Caco-2 (cell line): ENCODE measurements at places on chromosomes 6 and 20. TPM values are rescaled to one million over a fixed set of nuclear protein-coding genes. Genes with fewer than 3 reads are reported as not detected.

DNA sequence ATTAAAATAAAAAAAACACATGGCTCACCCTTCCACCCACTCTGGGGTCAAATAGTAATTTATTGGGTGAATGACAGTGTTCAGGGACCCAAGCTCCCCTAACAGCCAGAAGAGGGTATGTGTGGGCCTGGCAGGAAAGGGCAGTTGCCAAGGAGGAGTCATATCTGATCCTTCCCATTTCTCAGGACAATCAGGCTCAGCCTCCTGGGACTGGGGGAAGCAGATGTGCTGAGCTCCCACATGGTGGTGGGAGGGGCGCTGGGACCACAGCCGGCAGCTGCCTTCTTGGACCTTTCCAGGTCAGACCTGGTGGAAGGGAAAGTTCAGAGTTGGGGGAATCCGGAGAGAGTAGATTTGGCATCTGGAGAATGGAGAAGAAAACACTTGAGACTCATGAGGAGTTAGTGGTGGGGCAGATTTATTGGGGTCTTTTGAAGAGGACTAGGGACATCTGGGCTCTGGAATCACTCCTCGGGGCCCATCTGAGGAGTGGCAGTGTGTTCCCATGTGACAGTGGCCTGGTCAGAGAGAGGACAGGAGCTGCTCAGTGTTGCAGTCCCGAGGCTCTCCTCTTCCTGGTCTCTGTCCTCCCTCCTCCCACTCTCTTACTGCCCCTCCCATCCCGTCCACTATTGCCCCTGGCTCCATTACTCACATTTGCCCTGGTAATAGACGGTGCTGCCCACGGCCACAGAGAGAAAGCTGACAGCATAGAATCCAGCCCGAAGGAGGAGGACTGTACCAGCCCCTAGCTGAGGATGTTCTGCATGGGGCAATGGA lies 3.0 kb downstream of the LST1 start:
- DNase-seq: no peak

DNA sequence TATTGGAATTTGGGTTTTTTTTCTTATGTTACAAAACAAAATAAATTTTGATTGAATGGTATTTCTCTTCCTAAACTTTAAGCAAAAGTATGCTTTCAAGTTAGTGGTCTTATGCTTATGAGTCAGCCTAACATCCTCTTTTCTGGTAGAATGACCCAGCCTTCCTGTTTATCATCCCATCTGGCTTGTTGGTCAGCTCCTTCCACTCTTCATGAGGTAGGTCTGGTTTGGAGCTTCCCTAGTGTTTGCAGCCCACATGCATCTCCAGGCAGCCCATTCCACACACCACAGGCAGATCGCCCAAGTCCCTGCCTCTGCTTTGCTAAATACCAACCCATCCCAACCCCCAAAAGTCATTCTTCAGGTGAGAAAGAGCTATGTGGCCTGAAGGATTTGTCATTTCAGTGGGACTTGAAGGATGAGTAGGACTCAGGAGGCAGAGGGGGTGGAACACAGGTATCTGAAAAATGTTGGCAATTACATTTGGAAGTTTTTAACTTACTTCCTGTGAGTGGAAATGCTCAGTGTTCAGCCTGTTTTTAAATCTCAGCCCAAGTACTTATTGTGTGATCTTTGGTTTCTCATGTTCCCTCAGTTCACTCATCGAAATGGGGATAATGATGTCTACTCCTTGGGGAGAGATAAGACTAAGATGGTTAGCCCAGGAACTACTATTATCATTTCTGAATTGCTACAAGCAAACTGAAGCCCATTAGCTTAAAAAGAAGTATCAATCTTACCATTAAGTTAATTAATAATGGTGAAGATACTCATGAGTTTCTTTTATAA lies 294.0 kb downstream of the ADGB start:
- no peak for DNase-seq

GRCh38 chr6:75363304-75363703 lies 78.7 kb upstream of the TMEM30A start:
- no peak for DNase-seq

GRCh38 chr6:18561037-18561750 lies 174.0 kb downstream of the RNF144B start:
- DNase-seq: no peak

DNA sequence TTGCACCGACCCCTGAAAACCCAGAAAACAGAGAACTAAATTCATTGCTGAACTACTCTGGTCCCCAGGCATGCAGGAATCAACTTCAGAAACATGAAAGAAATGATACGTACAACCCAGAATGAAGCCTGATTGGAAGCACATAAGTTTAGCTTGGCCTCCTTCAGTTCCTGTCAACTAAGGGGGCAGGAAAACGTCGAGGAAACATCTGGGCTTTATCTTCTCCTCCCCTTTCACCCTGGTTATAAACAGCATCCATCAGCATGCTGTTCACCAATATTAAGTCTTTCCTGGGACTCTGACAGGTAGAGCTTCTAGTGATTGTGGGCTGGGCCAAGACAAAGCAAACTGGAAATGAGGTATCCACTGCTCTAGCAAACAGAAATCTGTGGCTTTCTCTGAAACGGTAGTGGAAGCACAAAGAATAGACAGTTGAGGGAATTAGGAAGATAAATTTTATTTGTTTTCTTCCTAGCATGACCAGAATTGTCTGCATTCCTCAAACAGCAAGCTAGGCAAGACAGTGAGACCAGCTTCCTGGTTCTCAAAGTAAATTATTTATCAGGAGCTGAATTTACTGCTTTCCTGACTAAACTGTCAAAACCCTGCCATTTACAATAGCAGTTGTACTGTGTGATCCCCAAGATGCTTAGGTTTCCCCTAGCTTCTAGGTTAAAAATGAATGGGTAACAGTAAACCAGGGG lies 134.4 kb downstream of the PTPRT start:
- no peak for DNase-seq

DNA sequence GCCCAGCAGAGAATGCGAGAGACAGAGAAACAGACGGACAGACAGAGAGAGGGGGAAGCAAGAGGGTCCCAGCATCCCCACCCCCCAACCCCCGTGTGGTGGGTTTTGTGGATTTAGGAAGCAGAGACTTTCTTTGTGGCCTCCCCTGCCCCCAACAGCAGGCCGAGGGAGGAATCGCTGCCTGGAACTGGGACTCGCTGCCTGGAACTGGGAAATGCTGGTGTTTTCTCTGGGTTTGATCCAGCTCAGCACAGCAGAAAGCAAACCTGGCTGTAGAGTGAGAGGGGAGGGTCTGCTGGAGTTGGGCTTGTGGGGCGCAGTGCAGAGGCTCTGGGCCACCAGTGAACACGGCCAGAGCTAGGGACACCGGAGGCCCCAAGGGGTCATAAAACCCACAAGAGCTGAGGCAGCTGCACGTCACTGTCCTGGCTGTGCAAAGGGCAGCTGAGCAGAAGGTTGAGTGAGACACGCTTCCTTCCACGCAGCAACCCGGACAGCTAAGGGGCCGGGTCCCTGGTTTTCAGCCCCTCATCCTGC lies 181.8 kb downstream of the TAF4 start:
- no peak for DNase-seq

- no peak for DNase-seq
These were observed 364.3 kb upstream of the HS3ST5 start for GRCh38 chr6:114707081-114707620.

DNA sequence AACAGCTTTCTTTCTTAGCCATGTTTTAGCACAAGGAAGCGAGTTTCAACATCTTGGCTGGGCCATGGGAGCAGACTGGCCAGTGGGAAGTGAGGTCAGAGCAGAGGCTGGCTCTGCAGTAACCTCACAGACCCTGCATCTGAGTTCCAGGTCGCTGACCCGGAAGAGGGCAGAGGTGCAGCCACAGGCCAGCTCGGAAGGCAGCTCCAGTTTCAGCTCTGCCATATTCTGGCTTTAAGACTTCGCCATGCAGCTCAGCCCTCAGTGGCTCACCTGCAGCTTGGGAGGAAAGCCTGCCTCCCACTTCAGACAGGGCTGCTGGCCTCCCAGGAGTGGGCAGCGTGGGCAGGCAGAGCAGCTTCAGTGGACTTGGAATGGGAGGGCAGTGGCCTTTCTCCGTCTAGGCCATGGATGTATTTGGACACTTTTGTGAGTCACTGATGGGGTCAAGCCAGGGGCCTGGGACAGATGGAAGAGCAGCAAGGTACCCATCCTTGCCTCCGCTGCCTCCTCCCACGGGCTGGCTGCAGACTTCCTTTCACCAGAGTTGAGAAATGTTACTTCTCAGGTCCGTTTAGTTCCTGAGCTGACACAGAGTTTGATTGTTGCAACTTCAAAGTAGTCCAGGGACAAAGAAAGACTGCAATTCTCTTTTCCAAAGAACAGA lies 18.5 kb downstream of the CST8 start:
- no peak for DNase-seq

DNA sequence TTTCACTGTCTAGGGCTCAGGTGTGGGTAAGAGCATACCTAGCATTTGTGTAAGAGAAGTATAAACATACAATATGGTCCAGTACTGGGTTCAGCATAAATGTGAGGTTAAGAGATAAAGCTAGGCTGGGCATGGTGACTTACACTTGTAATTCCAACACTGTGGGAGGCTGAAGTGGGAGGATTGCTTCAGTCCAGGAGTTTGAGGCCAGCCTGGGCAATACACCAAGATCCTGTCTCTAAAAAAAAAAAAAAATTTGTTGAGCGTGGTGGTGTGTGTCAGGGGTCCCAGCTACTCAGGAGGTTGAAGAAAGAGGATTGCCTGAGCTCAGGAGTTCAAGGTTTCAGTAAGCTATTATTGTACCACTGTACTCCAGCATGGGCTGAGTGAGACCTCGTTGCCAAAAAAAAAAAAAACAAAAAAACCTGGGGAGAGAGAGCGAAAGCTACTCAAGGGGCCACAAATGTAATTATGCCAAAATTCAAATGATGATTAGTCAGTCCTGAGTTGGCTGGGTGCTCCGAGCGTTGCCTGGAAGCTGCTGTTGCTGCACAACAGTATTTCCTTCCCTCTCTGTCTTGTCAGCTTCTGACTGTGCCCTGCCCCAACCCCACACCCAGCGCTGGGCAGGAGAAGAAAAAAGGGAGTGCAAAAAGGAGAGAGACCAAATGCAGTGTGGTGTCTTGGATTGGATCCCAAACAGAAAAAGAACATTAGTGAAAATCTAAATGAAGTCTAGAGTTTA lies 24.0 kb downstream of the CMTR1 start:
- no peak for DNase-seq

- DNase-seq: no peak
These were observed 28.0 kb downstream of the KIF6 start for GRCh38 chr6:39696986-39697788.

GRCh38 chr20:9093218-9093957 lies 24.5 kb downstream of the PLCB4 start:
- no peak for DNase-seq

DNA sequence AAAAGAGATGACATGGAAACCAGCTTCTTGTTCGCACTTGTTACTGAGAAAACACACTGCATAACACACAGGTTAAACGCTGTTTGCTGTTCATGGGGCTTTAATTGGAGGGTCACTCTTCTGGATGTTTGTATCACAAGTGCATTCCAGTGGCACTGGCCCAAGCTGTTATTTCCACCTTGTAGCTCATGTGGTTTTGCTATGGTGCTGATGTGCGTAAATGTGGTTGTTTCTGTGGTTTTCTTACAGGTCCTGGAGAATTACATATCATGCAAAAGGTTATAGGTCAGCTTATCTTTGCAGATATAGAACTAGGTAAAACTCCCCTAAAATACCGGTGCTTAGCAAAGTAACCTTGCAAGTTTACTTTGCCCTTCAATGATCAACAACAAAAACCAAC lies 89.3 kb upstream of the AHI1 start:
- DNase-seq: no peak

- DNase-seq: no peak
These were observed 265.5 kb upstream of the EXOC2 start for GRCh38 chr6:958488-958887.

- peak; percentile 70 for DNase-seq
These were observed 258.7 kb downstream of the LRFN2 start for GRCh38 chr6:40328386-40328985.

GRCh38 chr6:85569323-85569722 lies 24.3 kb downstream of the SNX14 start:
- DNase-seq: no peak

- peak; percentile 93 for DNase-seq
These were observed 13.9 kb upstream of the TNFRSF6B start for GRCh38 chr20:63682384-63683139.

DNA sequence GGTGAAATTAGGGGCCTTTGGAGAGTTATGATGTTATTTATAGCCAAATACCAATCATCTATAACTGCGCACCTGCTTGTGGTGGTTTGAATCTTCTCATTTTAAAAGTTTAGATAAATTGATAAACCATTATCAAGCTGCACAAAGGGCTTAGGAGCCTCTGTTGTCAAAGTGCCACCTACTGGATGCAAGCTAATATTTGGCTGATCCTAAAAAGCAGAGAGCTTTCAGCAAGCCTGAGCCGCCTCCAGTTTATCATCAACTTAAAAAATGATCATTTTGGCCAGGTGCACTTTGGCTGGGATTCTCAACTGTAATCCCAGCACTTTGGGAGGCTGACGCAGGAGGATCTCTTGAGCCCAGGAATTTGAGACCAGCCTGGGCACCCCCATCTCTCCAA lies 58.5 kb upstream of the ATXN1 start:
- DNase-seq: no peak

DNA sequence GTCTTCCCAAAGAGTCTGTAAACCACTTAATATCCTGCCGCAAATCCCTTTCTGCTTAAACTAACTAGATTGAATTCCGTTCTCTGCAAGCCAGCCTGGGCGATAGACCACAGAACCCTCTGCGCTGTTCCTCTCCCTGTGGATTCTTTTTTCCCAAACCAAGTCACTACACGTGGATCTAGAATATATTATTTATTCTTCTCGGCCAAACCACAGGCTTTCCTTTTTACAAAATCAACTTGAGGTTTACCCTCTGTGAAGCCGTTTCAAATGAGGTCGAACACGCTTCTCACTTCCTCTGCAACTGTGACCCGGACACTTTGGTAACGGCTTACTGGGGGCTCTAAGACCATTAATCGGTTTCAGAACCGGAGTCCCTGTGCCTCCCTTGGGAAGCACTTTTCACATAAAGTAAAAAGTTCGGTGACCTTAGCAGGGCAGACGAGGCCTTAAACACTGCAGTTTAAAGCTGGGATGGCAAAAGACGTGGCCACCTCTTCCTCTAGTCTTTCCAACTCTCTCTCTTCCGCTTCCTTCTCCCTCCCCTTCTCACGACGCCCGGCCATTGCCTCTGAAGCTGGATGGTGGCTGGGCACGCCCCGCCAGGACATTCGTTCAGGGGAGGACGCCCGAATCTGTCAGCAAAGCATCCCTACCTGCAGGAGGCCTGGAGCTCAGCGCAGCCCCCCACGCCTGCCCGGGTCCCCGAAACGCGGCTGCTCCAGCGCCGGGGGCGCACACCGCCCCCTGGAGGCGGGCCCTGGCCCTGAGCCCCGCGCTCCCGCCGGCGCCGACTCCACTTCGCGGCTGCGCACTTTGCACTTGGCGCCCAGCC lies 55.0 kb upstream of the FOXC1 start:
- DNase-seq: no peak

GRCh38 chr6:3297909-3298308 lies 39.2 kb downstream of the PSMG4 start:
- no peak for DNase-seq

GRCh38 chr20:32155017-32155981 lies 45.8 kb downstream of the TM9SF4 start:
- DNase-seq: peak; percentile 84

EEF1E1 gene
- total RNA-seq: 60.3 TPM in 2 replicates

CALHM6 gene
- not detected in 2 replicates for total RNA-seq

SCGN gene
- 7.7 and 11.7 TPM in 2 replicates for total RNA-seq

ADGRF1 gene
- total RNA-seq: 0.16 and 0.52 TPM in 2 replicates

FOXF2 gene
- 0.79 and 0.88 TPM in 2 replicates for total RNA-seq

LY86 gene
- not detected in 2 replicates for total RNA-seq

MUCL3 gene
- 0.16 TPM in 1 of 2 replicates, not detected in the other for total RNA-seq

LKAAEAR1 gene
- total RNA-seq: not detected in 2 replicates

SPATS1 gene
- not detected in 2 replicates for total RNA-seq

HCK gene
- total RNA-seq: not detected in 2 replicates

DEFB129 gene
- total RNA-seq: not detected in 2 replicates

PHACTR1 gene
- total RNA-seq: 0.41 and 0.67 TPM in 2 replicates

GPR6 gene
- not detected in 2 replicates for total RNA-seq

MOXD1 gene
- total RNA-seq: 0.09 TPM in 1 of 2 replicates, not detected in the other

OPN5 gene
- not detected in 2 replicates for total RNA-seq
